ENCODE measurements at places on chromosomes 16 and 17.

DNA sequence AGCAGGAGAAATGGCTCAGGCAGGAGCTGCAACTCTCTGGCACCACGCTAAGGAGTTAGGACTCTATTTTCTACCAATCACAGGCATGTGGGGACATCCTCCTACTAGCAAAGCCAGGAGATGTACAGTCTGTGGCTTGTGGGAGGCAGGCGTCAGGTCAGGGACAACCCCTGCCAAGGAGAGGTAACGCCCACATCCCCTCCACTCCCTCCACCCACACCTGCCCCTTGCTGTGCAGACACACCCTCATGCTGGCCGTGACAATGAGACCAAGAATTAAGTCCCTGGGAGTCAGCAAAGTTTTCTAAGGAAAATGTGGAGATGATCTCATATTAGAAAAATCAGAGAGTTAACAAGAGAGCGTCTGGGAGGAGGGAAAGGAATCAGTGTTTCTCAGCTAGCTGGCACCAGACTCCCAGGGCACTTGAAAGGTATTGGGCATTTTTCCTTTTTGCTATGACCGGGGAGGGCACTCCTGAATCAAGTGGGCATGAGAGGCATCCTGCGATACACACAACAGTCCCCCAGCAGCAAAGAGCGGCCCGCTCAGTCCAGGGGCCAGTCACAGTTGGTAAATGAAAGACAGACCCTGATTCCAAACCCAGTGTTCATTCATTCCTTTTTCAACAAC, 87.3 kb upstream of the RPL38 start:
- DNase-seq: no peak

DNA sequence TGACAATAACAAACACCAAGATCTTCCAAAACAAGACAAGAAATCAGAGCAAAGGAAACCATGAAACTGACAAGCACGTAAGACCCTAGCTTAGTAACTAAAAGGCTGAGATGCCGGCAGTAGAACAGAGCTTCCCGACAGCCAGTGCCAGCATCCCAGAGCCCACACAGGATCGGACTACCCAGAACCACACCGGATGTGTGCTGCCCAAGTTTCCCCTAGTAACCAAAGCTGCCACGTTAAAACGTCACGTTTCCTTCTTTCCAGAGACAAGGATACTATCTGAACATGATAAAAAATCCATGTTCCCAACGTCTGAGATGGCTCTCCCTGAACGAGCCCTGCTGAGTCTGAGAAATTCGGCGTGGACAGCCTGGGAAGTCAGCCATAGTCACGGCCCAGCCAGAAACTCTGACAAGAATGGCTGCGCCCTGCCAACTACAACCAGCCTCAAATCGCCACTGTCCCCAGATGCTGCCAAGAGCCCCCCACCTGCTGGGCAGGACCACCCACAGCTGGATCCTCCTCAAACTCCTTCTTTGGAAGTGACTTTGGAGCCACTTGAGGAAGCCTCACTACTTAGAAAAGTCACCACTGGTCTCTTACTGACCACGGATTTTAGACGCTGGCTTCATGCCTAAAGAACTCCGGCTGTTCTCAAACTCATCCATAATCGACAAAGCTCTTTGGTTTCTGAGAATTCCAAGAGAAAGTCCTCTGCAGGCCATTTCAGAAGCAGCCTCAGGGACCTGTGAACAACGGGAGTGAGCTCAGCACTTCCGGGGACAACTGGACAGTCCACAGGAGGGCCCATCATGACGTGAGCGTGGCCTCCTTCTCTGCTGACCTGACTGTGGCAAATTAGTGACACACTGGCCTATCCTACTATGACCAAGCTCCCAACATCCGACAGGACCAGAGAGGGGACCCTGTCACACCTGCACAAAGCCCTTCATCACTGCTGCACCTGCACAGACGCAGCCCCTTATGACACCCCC, 16.7 kb downstream of the CCDC57 start:
- no peak for DNase-seq

- no peak for DNase-seq
These were observed 6.0 kb downstream of the C1QTNF8 start for GRCh38 chr16:1089822-1090619.

- DNase-seq: peak; percentile 77
These were observed 18.6 kb upstream of the ZNF629 start for GRCh38 chr16:30805370-30806169.

DNA sequence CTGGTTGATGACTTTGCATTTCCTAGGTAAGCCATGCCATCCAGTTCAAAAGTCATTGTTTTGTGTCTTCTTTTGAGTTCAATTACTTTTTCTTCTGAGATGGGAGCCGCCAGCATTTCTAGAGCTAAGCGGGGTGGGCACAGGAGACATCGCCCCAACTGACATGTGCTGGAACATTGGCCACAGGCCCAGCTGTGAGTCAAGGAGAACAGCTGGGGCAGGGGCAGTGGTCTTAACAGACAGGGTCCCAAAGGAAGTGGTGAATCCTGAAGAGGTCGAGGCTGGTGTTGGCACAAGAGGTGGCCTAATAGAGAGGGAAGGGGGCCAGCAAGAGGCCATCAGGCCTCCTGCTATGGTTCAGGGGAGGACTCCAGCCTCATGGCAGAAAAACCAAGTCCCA, 17.1 kb downstream of the RAB11FIP4 start:
- DNase-seq: no peak
